ENCODE measurements at places on chromosomes 7 and 10. TPM values are rescaled to one million over a fixed set of nuclear protein-coding genes. Genes with fewer than 3 reads are reported as not detected.
A peak's percentile ranks its signal among the peaks of the same experiment; 100 is the strongest.

DNA sequence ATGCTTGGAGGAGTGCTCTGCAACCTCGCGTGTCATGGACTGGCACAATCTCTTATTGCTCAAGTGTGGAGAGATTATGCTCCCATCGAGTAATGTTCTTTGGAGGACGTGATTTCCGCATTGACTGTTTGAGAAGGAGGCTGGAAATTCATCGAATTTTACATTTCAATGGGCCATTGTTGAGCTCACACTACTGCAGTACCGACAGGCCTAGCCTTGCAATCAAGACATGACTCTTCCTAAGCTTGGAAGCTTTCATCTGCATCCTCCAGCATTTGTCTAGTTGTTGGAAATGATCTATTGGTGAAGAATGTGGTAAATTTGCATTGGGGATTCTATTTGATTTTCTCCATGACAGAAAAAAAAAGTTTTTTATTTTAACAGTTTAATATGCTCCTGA, 156.8 kb downstream of the FZD1 start:
- no peak for DNase-seq
- H3K27ac ChIP-seq = no peak overlapping the region
- H3K27me3 ChIP-seq = no peaks in the 10 kb centered on the region

- H3K36me3 ChIP-seq = no peaks in the 10 kb centered on the region
- H3K27ac ChIP-seq = no peak overlapping the region
- no peak for DNase-seq
- H3K4me3 ChIP-seq = no peak overlapping the region
- no peaks in the 10 kb centered on the region for H3K27me3 ChIP-seq
Observed at GRCh38 chr7:79740076-79740475, 286.6 kb upstream of the MAGI2 start.

- H3K27ac ChIP-seq = no peak overlapping the region
- DNase-seq = no peak
- H3K4me1 ChIP-seq = peaks cover 5% of the 10 kb centered on the region
- H3K4me3 ChIP-seq = peak overlapping the region; percentile 60
Observed at GRCh38 chr10:128150561-128150960, 24.3 kb upstream of the MKI67 start.

DNA sequence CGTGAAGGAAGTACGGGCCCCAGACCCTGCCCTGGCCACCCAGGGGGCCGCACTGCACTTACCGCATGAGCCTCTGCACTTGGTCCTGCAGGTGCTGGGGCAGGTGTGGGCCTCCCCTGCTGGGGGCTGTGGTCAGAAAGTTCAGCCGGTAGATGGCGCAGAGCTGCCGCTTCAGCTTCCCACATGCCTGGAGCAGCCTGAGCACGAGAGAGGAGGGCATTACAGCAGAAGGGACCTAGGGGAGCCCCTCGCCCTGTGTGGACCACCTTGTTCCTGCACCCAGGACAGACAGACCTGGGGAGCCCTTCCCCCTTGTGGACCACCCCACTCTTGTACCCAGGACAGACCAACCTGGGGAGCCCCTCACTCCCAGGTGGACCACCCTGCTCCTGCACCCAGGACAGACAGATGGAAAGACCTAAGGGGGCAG, 8.7 kb upstream of the PYROXD2 start:
- DNase-seq = no peak
- H3K27me3 ChIP-seq = no peaks in the 10 kb centered on the region
- peaks cover 64% of the 10 kb centered on the region for H3K36me3 ChIP-seq
- H3K27ac ChIP-seq = no peak overlapping the region

DNA sequence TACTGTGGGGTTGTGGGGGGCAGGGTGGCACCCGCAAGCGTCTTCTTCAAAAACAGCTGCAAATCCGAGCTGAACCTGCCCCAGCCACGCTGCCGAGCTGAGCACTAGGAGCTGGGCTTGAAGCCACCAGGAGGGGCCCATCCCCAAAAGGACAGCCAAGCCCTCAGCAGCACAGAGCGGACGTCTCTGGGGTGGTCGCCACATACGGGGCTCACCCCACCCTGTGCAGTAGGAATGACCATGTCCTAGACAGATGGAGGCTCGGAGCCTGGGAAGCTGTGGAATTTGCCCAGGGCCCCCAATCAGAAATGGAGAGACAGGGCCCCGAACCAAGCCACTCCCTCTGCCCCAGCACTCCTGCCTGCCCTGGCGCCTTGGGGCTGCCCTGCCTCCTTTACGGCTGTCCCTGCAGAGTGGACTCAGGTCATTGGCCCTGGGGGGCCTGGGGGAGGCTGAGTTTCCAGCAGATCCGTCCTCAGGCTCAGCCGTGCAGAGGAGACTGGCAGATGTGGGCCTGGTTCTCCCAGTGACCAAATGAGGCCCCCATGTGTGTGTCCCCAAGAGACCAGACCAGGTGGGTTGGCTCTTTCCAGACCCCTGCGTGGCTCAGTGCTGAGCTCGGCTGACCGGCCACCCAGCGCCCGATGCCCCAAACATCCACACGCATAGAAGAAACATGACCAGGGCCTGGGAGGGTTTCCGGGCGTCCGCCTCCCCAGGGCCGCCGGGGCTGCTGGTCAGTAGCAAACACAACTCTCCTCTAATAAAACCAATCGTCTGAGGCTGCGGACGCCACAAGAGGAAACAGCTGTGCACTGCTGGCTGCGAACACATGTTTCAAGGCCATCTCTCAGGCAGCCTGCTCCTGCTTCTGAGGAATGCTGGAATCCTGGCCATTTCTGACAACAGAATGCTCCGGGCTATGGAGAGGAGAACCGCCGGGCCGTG, 54.9 kb downstream of the PDGFA start:
- peak; percentile 50 for DNase-seq
- H3K27ac ChIP-seq = no peak overlapping the region
- no peaks in the 10 kb centered on the region for H3K36me3 ChIP-seq
- peaks cover 14% of the 10 kb centered on the region for H3K27me3 ChIP-seq
- H3K4me1 ChIP-seq = peaks cover 28% of the 10 kb centered on the region

The LIPM gene
- not detected for total RNA-seq
